SK-MEL-5 (cell line): ENCODE measurements at places on chromosomes 7 and 10. TPM values are rescaled to one million over a fixed set of nuclear protein-coding genes. Genes with fewer than 3 reads are reported as not detected.

Gene NPTX2
- total RNA-seq = 0.56 and 0.58 TPM in 2 replicates

DNA sequence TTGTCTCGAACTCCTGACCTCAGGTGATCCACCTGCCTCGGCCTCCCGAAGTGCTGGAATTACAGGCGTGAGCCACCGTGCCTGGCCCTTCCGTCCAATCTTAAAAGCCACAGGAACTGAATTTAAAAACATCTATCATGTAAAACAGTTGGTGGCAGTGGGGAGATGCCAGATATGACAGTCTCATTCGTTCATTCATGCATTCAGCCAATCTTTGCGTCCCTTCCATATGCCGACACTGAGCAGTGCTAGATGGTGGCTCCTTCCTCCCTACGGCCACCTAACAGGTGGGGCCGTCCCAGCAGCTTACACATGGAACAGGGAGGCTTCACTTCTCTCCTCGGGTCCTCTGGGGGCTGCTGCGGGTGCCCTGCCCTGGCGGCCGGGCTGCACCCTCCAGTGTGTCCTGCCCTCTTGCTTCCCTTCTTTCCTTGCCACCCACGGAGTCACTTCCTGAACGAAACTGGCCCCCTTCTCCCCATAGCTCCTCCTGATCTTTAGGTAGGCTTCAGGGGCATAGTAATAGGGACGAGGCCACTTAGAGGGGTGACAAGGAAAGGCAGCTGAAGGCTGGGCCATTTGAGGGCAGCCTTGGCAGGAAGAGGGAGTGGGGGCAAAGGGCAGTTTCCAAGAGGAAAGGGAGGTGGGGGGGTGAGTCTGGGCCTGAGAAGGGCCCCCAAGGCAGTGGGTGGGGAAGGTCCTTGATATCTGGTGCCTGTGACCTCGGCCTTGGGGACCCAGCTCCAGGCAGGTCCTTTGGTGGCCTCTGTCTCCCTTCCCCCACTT lies 53.8 kb downstream of the PROSER2 start:
- DNase-seq = no peak

DNA sequence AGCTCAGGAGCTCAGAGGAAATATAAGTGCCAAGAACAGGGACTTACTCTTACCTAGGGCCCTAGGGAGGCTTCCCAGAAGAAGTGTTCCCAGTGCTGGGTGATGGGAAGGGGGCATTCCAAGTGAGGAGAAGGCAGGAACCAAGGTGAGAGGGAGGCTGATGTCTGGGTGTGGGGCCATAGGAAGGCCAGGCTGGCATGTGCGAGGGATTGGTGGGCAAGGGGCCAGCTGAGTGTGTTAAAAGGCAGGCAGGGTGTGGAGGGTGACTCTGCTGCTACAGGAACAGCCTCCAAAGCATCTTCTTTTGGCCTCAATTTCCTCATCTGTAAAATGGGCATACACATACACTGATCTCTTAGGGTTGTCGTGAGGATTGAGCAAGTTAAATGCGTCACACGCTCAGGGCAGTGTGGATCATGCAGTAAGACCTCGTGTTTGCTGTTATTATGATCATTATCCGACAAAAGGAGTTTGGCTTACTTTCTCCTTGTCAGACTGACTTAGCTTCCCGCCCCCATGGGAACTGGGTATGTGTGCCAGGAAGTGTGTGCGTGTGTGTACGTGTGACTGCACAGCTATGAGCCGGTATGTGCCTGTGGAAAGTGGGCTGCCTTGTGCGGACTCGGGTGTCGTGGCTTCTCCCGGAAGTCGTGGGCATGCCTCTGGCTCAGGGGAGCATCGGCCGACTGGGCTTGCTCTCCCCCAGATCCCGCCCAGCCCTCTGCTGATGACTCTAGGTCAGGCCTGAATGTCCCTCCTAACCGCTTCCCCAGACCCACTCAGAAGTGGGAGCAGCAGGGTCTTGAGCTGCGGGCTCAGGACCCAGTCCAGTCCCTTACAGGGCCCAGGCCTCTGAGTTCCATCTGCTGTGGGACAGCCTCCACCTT lies 59.6 kb downstream of the NEURL1 start:
- DNase-seq = no peak

Gene GAD2
- total RNA-seq = not detected in 2 replicates

GRCh38 chr10:36574207-36574606 lies 551.2 kb upstream of the ANKRD30A start:
- DNase-seq = no peak

- DNase-seq = peak; percentile 80
These were observed 221.0 kb downstream of the DYNC1I1 start for GRCh38 chr7:95993380-95993779.
